ENCODE measurements at places on chromosomes 12 and 14.

- no peak for DNase-seq
These were observed 40.0 kb upstream of the NAP1L1 start for GRCh38 chr12:76124456-76124855.

GRCh38 chr12:27456618-27457017, 10.1 kb downstream of the SMCO2 start:
- DNase-seq: no peak

DNA sequence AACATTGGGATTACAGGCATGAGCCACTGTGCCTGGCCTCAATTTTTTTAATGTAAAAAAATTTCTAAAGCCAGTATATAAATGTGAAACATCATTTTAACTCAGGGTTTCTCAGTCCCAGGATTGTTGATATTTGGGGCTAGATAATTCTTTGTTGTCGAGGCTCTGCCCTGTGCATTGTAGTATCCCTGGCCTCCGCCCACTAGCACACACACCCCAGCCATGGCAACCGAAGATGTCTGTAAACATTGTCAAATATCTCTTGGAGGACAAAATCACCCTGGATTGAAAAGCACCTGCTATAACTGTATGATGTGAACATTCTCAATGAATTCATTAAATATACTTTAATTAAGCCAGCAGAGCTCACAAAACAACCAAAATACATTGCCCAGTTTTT, 8.4 kb upstream of the CIT start:
- DNase-seq: no peak

DNA sequence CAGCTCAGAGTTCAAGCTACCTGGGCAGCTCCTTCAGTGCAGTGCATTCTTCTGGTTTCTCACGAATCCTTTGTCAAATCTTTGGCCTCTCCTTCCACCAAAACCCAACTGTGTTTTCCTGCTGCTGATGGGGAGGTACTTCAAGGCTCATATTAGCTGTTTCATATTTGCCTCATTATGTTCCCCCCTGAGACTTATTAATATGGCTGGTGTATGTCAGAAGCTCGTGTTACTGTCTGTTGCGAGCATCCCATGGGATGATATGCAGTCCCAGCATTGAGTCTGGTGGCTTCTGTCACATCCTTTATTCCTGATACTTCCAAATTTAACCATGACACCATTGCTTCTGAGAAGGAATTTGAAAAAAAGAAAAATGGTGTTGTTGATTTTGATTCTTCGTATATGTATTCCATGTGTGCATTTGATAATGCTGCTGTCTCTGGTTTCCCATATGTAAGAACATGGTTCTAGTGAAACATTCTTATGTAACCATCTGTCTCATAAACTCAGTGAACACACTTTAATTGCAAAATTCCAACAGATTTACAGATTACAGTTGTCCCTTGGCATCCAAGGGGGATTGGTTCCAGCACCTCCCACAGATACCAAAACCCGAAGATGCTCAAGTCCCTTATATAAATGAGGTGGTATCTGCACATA, 149.1 kb downstream of the KICS2 start:
- DNase-seq: no peak

DNA sequence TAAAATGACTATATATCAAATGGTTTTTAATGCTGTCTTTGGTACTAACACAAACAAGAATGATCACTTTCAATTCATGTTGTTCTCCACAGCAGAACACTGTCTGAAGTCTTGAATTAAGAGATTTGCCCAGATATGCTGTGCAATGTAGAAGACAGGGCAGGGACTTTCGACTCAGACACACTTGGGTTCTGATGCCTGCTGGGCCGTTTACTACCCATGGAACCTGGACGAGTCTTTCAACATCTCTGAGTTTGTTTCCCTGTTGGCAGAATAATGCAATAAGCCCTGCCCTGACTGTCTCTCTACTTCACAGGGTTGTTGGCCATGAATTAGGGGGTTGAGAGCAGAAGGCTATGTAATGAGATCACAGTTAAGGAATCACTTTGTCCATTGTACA, 162.6 kb upstream of the TMPO start:
- DNase-seq: no peak

GRCh38 chr12:109503611-109504010, 26.2 kb downstream of the UBE3B start:
- no peak for DNase-seq

DNA sequence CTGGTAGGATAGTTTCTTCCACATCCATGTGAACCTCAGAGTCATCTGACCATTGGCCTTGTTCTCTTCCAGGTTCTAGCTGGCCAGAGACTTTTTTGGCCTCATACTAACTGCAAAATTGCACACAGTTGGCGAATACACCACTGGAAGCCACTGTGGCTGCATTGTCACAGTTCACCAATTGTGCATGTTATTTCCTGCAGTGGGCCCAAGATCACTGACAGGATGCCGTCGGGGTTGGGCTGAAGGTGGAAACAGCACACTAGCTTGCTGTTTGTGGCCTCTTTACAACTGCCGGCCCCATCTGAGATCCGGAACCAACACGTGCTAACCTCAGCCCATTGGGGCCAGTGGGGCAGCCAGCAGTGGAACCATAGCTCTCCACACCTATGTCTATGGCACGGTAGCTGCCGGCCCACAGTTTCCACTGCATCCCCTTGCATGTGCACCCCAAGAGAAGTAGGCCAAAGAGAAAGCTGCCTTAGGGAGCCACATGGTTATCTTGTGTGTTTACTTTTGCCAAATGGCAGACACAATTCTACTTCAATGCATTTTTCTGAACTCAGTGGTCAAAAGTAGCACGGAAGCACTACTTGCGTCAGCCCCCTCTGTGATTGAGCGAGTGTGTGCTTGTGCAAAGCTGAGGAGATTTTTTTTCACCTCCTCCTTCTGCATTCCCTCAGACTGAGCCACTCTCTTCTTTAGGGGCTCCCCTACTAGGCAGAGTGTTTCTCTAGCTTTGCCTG, 464.0 kb downstream of the RAD51B start:
- DNase-seq: no peak

DNA sequence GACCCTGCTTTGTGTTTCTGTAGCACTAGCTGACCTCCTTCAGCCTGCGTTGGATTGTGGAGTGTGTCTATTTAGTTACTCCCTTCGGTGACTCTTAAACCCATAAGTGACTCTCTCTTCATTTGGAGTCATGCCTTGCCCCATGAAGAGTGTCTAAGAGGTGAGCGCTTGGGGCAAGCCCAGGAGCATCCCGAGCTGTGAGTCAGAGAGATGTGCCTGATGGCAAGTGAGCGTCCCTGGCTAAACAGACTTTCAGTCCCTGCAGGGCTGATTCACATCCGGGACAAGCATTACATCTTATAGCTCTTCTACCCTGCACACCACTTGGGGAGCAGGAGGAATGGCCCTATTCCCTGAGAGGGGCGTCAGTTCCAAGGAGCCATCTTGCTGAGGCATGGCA, 24.3 kb upstream of the ATF1 start:
- DNase-seq: no peak

DNA sequence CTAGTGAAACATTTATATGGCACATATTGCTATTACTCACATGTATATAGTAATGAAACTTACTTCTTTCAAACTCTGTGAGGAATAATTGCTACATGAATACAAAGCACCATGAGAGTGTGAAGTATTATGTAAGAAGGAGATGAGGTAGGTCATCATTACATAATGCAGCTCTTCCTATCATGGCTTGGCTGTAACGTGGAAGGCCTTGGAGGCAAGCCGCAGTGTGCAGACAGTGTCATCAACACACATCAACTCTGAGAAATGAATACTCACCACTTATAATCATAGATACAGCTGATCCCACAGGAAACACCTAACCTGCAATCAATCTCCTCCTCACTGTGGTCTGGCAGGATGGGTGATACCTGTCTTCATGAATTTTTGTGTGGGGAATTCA, 49.9 kb upstream of the CCDC91 start:
- DNase-seq: no peak

DNA sequence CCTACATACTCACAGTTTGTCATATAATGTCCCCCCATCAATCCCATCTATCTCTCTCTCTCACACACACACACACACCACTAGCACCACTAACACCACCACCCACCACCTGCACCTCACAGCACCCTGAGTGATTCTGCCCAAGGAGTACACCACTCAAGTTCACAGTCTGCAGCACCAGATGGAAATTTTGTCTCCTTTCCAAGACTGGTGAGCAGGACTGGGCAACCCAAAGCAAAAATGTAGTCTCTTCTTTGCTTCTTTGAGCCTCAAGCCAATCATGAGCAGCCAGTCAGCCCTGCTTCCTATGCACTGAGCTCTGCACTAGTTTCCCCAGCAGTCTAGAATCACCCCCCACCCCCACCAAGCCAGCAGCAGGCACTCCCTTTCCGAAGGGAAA, 15.0 kb upstream of the ARMH4 start:
- DNase-seq: no peak

DNA sequence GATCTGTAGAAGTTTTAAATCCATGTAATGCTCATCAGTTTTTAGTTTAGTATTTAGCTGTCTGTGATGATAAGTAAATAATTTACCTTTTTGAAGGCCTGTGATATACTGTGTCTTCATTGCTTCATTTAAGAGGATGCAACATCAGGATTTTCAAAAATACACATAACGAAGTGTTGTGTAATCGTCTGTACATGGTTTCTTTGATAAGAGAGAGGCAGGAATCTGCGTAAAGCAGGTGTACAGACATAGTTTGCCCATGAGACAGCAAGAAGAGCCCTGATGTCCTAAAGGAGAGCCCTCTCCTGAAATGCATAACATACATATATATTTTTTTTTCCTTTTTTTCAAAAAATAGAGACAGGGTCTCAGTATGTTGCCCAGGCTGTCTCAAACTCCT, 44.8 kb downstream of the RASSF3 start:
- no peak for DNase-seq

GRCh38 chr12:120067901-120068300, 48.7 kb downstream of the RAB35 start:
- no peak for DNase-seq

DNA sequence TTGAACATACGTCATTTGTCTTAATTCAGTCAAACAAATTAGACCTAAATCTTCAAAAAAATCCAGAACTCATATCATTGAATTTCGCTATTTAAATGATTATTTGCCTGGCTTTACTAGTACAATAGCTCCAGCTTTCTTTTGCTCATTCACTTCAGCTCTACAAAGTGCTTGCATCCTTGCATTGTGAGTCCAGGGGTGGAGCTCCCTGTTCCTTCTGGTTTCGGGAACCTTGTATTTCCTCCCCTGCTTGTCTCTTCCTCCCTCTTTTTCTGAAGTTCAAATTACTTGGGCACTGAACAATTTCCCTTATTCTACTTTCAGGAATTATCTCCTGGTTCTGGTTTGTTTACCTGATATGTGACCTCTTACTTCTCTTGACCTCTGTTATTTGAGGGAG, 58.1 kb upstream of the KITLG start:
- DNase-seq: no peak

- no peak for DNase-seq
These were observed 52.3 kb upstream of the BCL2L14 start for GRCh38 chr12:12018454-12018853.

- DNase-seq: no peak
These were observed 36.8 kb upstream of the SPTSSA start for GRCh38 chr14:34498684-34499412.
